ENCODE measurements at places on chromosomes 1 and 21. TPM values are rescaled to one million over a fixed set of nuclear protein-coding genes. Genes with fewer than 3 reads are reported as not detected.

The CAPN9 gene
- not detected for total RNA-seq

The ESPN gene
- total RNA-seq: 0.15 TPM

The USH2A gene
- not detected for total RNA-seq

The ZBTB37 gene
- 4.6 TPM for total RNA-seq

The ACAP3 gene
- total RNA-seq: 33.6 TPM

The SCP2 gene
- total RNA-seq: 90.3 TPM

The NPR1 gene
- total RNA-seq: 4.2 TPM

The SPRR3 gene
- total RNA-seq: not detected

The GUCA2A gene
- total RNA-seq: not detected

The FMN2 gene
- 7.5 TPM for total RNA-seq

The FAM177B gene
- total RNA-seq: not detected

The CD2 gene
- total RNA-seq: not detected

The BCAN gene
- 0.24 TPM for total RNA-seq

The PRR9 gene
- total RNA-seq: not detected

The AMPD1 gene
- total RNA-seq: not detected

The AK5 gene
- 3.6 TPM for total RNA-seq

The LCE6A gene
- not detected for total RNA-seq

The NBPF19 gene
- total RNA-seq: 3.7 TPM

The HSD3B1 gene
- not detected for total RNA-seq

The CHD5 gene
- not detected for total RNA-seq

The MCOLN3 gene
- total RNA-seq: not detected

The MACF1 gene
- 612 TPM for total RNA-seq

The PLA2G2C gene
- not detected for total RNA-seq

All from glomerular endothelial cell (primary cell).